ENCODE measurements at places on chromosomes 1 and 21. TPM values are rescaled to one million over a fixed set of nuclear protein-coding genes. Genes with fewer than 3 reads are reported as not detected.
A peak's percentile ranks its signal among the peaks of the same experiment; 100 is the strongest.

DNA sequence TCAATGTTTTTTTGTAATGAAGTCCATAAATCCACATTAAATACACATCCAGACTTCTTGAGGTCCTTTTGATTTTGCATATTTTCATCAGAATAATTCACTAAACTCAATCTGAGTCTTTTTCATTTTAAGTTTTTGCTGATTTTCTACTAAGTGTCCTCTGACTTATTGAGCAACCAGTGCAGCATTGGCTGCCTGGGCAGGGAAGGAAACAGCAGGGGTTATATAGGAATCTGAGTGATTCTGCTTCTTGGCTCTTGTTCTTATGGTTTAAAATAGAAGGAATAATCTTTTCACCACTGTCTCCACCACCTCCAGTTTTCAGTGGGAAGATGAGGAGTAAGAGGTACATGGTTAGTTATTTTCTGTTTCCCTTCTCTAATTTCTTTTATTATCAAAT lies 88.4 kb downstream of the ST6GALNAC5 start:
- peaks cover 39% of the 10 kb centered on the region for H3K4me1 ChIP-seq
- peak; percentile 78 for DNase-seq
- no peaks in the 10 kb centered on the region for H3K36me3 ChIP-seq
- H3K27ac ChIP-seq, result peak overlapping the region; percentile 54

Gene LIPI
- polyA plus RNA-seq, result not detected

GRCh38 chr1:200075938-200076546 lies 48.5 kb downstream of the NR5A2 start:
- H3K27ac ChIP-seq, result no peak overlapping the region
- peaks cover 6% of the 10 kb centered on the region for H3K27me3 ChIP-seq
- peak; percentile 84 for DNase-seq

DNA sequence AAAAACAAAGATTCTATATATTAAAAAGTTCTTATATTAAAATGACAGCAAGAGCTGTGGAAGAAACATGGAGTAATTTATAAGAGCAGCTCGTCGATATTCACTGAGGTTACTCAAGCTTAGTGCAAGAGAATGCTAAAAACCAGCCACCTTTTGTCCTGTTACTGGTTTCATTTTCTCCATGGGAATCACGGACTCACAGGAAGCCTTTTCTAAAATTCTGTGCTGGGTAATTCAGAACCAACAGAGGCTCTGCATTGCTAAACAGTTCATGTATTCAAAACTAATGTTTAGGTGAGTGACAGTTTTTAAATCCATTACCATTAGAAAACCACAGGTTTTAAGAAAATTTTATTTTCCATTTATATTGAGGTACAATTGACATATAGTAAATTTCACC lies 147.8 kb upstream of the MAP1LC3C start:
- DNase-seq, result no peak
- no peaks in the 10 kb centered on the region for H3K27me3 ChIP-seq
- no peak overlapping the region for H3K4me3 ChIP-seq
- no peak overlapping the region for H3K27ac ChIP-seq

Gene ARMH1
- polyA plus RNA-seq, result 1.5 TPM

All from GM23248 (cell line).